ENCODE measurements at places on chromosomes 7 and 10.

DNA sequence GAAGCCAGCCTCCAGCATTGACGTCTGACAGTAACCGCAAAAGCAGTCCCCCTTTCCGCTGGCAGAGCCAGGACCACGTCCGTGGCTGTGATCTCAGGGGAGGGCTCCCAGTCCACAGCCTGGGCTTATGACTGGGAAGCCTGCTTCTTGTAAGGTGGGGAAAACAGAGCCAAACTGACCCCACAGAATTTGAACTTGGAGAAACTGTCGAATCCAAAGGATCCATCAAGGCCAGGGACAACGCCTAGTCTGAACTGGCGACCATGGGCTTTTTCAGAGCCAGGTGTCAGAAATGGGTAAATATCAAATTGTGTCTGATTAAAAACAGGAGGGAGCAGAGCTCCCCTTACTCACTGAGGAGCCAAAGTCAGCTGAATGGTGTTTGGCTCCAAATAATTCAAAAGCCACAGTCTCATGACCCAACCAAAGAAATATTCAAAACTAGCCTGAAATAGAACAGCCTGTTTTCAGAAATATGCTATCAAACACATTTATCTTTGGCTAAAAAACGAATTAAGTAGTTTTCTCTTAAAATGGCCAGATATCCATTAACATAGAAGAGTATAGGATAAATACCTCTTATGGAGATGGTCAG is 751.4 kb upstream of the GALNT17 start:
- DNase-seq, result no peak

GRCh38 chr10:101235766-101236165 is 6.5 kb upstream of the LBX1 start:
- DNase-seq, result no peak

DNA sequence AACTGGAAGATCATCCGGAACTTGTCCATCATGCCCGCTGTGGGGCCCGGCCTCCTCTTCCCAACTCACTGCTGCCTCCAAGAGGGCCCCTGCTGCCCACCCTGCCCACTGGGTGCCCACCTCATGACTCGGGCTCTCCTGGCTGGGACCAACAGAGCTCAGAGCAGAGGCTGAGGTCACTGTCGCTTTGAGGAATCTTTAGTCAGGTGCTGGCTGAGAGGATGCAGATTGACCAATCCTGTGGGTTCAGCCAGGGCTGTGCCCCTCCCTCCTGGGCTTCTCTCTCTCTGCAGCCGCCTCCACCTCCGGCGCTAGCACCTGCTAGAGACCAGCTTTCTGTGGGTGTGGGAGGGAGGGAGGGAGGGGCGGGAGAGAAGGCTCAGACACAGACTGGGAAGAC is at the start of gene CALHM1:
Gene CALHM1 (minus strand): TSS at position 181 of the 400 bp plus-strand sequence. CDS start 149 bp downstream, at position 32.
- no peak for DNase-seq

DNA sequence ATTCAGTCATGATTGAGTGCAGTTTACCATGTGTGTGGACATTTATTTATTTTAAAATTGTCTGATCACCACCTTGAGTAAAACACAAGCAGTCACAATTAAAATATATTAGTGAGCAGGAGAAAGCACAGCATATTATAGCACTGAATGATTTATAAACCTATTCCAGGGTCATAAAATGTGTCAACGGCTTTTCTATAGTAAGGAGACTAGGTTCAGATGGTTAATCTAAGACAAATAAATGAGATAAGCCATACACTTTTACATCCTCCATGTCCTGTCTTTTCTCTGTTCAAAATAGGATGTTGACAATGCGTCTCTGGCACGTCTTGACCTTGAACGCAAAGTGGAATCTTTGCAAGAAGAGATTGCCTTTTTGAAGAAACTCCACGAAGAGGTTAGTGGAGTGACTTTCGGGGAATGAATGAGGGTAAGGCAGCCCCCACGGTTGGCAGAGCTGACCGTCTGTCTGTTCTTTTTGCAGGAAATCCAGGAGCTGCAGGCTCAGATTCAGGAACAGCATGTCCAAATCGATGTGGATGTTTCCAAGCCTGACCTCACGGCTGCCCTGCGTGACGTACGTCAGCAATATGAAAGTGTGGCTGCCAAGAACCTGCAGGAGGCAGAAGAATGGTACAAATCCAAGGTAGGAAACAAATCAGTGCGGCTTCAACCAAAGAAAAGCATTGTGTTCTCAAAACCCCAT is 5.4 kb downstream of the VIM start:
- no peak for DNase-seq

DNA sequence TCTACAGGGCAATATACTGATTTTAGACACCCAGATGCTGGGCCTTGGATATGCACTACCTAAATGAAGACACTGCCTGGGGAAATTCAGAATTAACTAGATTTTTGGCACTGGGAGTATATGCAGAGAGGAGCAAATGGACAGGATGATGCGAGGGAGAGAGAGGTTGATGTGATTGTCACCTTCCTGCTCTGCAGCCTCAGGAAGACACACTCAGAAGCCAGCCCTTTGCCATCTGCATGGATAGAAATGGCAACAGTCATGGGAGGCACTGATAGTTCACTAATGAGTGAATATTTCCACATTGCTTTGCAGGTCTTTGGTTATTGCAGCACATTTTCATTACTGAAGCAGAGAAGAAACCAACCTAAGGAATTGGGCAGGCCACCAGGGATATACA is 397.2 kb upstream of the NFE2L3 start:
- DNase-seq, result no peak

GRCh38 chr7:82012453-82012852 is 242.6 kb upstream of the HGF start:
- DNase-seq, result no peak

DNA sequence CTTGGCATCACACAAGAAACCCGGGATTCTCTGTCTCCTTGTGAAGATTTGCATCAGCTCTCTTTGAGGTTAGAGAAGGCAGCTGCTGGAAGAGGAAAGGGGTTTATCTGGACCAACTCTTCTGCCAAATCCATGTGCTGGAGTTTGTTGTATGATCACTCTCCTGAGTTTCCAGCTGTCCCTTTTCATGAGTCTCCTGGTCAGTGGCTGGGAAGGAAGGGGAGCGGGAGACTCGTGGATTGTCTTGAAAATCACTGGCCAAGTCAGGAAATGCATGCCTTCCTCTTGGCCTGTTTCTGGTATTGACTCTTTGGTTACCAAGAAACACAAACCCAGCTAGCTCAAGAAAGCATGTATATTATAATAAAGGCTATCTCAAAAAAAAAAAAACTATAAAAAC is 38.8 kb downstream of the TACR2 start:
- DNase-seq, result no peak

DNA sequence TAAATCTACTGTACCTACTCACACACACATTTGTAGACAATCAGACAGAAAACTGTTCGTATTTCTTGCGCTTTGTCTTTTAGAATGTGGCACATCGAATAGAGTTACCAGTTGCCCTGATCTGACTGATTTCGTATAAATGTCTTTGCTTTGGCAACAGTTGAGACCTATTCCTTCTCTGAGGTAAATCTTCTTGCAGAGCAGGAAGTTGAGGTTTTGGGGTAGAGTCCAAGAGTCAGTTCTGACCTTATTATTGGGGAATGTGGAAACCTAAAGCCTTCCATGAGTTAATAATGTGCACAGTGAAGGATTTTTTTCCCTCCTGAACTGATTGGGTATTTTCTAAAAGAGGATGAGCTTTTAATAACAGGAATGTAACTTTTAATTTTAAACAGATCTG is 135.3 kb downstream of the KIAA1217 start:
- DNase-seq, result peak; percentile 31

DNA sequence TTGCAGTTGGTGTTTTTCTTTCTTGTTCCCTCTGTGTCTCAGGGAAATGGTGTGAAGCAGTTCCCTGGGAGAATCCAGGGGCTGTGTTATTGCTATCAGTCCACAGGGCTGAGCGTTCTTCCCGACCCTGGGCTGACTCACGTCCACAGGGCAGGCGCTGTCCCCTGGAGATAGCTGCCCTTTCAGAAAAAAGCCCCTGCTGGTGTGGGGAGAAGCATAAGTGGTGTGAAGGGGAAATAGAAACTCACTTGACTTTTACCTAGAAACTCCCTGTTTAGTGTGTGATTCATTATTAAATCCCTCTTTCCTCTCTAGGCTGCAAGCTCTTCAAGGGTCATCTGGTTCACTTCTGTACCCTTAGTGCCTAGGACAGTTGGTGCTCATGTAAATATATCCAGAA is 63.3 kb upstream of the SMNDC1 start:
- no peak for DNase-seq

DNA sequence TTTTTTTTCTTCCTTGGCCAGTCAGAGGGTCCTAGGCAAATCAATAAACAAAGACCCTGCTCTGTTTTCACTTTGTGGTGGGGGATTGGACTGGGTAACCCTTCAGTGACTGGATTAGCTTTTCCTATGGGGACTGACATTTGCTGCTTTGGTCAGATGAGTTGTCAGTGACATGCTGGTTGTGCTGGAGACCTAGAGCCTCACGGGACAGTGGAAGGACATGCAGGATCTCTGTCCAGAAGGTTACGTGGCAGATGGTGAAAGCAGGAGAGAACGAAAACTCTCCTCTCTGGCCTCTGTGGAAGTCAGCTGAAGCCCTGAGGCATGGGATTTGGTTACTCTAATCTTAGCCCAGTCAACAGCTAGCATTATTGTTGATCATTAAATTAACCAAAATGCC is 90.0 kb upstream of the BMPER start:
- no peak for DNase-seq

- no peak for DNase-seq
Measured at GRCh38 chr10:107687701-107688100, 523.2 kb upstream of the SORCS1 start.

- no peak for DNase-seq
Measured at GRCh38 chr7:123640583-123640982, 15.1 kb upstream of the LMOD2 start.

- DNase-seq, result peak; percentile 23
Measured at GRCh38 chr7:124162667-124163066, 129.8 kb upstream of the TMEM229A start.

DNA sequence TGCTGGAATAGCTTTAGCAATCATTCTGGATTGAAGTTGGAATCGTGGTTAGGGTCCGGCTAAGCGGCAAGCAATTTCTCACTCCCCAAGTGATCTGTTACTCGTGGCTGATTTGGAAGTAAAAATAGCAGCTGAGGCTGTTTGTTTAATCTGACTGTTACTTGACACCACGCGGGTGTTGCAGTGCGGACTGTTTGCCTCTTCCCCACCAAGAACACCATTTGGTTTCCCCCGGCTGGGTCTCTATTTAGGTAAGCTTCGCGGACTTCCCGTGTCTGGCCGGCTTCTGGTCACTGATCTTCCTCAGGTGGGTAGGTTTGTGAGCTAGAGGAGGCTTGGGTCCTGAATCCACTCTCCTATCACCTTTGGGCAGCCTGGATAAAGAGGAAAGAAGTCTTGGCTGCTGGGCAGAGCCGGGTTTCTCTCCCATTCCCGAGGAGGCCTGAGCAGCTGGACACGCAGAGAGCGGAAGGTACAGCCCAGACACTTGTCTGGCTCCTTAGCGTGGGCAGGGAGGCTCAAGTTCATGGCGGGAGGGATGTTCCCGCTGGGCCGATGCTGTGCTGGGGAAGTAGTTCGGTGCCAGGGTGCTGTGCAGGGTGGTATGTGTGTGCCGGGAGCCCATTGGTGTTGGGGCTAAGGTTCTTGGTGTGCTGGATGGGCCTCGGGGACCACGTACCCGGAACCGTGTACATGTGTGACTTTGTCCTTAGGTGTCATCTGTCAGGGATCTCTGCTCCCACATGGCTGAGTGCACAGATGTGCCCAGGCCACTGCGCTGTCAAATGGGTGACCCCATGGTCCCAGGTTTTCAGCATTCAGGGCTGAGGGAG is at the start of gene C10orf71:
Gene C10orf71 (plus strand): TSS at position 188 of the 833 bp plus-strand sequence. CDS start 23,376 bp downstream, outside the sequence.
- DNase-seq, result no peak

DNA sequence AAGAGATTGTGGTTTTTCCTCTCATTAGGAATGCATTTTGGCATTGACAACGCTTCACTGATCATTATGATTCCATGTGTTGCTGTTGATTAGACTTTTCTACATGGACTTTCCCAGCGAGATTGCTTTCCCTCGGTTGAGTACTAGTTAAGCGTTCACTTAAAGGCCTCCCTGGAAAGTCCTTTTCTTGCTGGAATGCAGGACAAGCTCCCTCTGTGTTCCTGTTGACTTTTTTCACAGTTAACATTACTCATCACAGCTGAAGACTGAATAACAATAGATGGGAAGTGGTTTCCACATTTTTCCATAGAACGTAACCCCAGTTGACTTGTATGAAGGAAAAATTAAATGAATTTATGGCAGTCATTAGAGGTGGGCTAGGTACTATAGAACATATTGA is 2.6 kb upstream of the CAV1 start:
- no peak for DNase-seq

- no peak for DNase-seq
Measured at GRCh38 chr7:65475734-65476319, 102.2 kb downstream of the ZNF92 start.

- no peak for DNase-seq
Measured at GRCh38 chr10:31070025-31070424, 38.4 kb upstream of the ZNF438 start.

DNA sequence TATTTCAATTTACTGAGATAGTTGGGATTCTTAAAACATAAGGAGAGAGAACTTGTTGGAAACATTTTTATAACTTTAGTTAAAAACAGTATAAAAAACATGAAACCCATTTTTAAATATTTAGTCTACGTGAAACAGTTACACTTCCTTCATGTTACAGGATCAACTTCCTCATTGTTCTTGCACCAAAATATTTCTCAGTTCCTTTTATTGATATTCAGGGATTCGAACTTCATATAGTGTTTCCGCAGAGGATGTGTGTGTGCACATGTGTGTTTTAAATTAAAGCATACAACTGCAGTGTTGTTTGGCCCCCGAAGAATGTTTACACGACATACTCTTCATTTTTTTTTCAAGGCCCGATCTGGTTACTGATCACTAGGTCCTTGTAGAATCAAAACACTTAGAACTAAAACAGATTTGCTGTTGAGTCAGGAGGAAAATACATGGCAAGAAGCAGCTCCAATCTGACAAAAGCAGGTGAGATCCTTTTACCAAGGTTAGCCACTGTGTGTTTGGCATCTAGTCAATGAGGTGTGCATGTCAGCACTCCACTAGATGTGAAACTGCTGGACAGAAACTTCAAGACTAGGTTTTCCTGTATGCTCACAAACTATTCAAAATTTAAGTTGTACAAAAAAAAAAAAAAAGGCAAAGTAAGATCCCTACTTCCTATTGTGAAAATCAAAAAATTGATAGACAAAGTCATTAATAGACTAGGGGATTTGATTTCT is 60.4 kb downstream of the INSYN2A start:
- DNase-seq, result no peak

DNA sequence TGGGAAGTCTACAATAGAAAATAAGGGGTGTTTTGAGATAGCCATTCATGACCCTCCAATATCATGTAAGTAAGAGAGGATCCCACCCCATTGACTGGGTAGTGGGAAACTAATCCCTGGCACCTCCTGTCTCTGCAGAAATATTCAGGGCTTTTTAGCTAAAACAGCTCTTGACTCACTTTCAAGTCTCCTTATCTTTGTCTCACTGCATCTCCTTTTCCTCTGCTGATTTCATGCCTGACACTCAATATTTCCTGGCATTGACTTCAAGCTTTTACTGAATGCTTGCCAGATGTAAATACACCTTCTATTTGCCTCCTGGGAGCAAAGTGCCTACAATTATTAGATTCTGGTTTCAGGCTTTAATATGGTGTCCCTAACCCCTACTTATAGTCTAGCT is 57.1 kb downstream of the CHRM2 start:
- DNase-seq, result no peak

GRCh38 chr7:21358648-21359047 is 69.2 kb upstream of the SP4 start:
- no peak for DNase-seq
